A172 (cell line): ENCODE measurements at places on chromosomes 12 and 14. TPM values are rescaled to one million over a fixed set of nuclear protein-coding genes. Genes with fewer than 3 reads are reported as not detected.
A peak's percentile ranks its signal among the peaks of the same experiment; 100 is the strongest.

- DNase-seq = no peak
Measured at GRCh38 chr12:38610808-38611350, 294.3 kb downstream of the ALG10B start.

- DNase-seq = no peak
Measured at GRCh38 chr12:14442221-14442881, 76.9 kb downstream of the ATF7IP start.

- DNase-seq = no peak
Measured at GRCh38 chr12:21764950-21765349, 9.6 kb downstream of the KCNJ8 start.

DNA sequence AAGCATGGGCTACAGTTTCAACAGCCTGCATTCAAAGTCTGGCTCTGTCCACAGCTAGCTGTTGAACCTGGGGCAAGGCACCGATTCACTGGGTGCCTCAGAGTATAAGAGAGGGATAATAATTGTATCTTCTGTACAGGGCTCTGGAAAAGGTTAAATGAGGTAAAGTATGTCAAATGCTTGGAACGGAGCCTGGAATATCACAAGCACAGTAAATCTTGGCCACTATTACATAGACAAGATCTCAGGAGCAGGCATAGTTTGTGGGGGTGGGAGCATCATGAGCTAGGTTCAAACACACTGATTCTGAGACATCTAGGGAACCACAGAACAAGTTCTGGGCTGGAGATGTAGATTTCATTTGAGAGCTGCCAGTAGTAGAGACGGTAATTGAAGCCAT lies 203.7 kb upstream of the NUDT4 start:
- DNase-seq = peak; percentile 19

- DNase-seq = no peak
Measured at GRCh38 chr12:111122458-111122878, 202.1 kb upstream of the MYL2 start.

GRCh38 chr14:95151561-95151960 lies 5.8 kb downstream of the DICER1 start:
- no peak for DNase-seq

- DNase-seq = no peak
Measured at GRCh38 chr12:120199025-120199424, 1.9 kb downstream of the RPLP0 start.

- no peak for DNase-seq
Measured at GRCh38 chr14:101554991-101555668, 6.2 kb upstream of the DIO3 start.

DNA sequence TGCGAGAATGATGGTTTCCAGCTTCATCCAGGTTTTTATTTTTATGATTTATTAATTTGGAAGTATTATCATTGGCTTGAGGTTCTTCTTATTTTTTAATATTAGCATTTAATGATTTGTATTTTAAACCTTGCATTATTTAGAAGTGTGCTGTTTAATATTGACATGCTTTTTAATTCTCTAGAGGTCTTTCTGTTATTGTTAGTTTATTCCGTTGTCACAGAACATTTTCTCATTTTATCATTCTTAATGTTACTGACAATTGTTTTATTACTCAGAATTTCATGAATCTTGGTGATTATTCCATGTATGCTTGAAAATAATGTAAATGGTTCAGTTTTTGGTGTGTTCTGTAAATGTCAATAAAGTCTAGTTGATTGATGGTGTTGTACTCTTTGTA lies 463.5 kb upstream of the NOVA1 start:
- no peak for DNase-seq

- no peak for DNase-seq
Measured at GRCh38 chr14:105272623-105273022, 24.3 kb downstream of the BTBD6 start.

DNA sequence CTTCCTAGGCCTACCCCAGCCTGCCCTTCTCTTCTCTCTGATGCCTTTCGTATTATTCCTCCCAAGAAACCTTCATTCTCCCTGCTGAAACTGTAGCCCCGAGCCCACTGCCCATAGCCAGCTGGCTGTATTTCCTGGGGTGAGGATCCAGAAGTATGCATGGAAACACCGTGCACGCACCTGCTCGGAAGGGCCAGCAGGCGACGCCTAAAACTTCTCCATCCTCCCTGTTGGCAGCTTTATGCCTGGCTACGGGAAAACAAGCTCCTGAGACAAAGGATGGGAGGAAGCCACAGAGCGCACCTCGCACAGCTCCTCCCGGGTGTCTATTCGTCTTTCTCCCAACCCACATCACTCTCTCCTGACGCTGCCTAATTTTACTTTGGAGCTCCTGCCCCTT lies 69.0 kb upstream of the CAPRIN2 start:
- no peak for DNase-seq

DNA sequence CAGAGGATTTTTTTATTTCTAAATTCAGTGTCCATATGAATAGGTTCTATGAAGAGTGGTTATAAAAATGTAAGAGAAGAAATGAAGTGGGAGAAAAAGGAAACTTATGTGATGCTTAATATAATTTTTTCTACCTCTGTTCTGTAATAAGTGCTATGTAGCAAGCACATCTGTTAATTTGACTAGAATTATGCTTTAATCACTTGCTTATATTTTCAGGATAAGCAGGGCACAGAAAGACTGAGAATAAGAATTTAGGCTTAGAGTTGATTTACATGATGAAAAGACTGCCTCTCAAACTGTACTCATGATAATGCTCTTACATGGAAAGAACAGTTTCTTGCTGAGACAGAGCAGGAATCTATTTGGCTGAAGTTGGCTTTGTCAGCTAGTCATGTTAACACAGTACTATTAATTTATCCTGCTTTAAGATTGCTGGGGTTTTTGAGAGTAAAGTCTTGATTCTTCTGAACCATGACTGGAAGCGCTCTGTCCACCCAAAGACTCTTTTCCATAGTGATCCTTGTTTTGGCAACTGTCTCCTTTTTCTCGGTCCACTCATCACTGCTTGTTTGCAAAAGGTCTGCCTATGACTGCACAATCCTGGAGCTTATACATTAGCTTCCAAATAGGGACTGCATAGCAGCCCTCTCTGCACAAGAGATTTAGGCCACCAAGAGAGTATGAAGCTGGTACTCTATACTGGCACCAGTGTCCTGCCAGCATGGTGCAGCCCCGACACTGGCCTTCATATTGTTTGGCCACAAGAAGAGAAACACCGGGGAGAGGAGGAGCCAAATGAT lies 98.8 kb downstream of the AKAP6 start:
- no peak for DNase-seq

GRCh38 chr12:75840994-75841355 lies 190.6 kb downstream of the PHLDA1 start:
- DNase-seq = no peak

GRCh38 chr12:18224745-18225144 lies 36.6 kb upstream of the PIK3C2G start:
- DNase-seq = peak; percentile 36

GRCh38 chr14:95345032-95345431 lies 25.3 kb upstream of the CLMN start:
- no peak for DNase-seq

GRCh38 chr14:95496111-95496681 lies 20.3 kb downstream of the SYNE3 start:
- no peak for DNase-seq

GRCh38 chr12:51505360-51506105 lies 80.9 kb downstream of the SLC4A8 start:
- no peak for DNase-seq

DNA sequence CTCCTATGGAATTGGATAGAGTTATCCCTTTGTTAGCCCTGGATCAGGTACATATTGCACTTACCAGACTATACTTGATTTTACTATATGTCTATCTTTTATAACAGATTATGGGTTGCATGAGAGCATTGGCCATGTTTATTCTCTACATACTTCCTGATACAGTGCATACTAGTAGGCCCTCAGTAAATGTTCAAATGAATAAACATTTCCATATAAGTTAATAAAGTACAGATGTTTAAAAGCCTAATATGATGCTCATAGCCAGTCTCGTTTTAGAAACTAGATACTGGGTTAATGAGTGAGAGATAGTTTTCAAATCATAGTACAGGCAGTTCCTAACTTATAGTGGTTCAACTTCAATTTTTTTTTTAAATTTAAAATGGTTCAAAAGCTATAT lies 39.5 kb upstream of the TOMM20L start:
- DNase-seq = no peak

GRCh38 chr12:120496413-120497340 lies 764 bp downstream of the DYNLL1 start:
- DNase-seq = peak; percentile 14

GRCh38 chr12:125064492-125064891 lies 743 bp upstream of the AACS start:
- no peak for DNase-seq

GRCh38 chr12:18646286-18646890 lies 91.4 kb downstream of the PLCZ1 start:
- no peak for DNase-seq

- no peak for DNase-seq
Measured at GRCh38 chr14:71713451-71713850, 218.8 kb upstream of the RGS6 start.

DNA sequence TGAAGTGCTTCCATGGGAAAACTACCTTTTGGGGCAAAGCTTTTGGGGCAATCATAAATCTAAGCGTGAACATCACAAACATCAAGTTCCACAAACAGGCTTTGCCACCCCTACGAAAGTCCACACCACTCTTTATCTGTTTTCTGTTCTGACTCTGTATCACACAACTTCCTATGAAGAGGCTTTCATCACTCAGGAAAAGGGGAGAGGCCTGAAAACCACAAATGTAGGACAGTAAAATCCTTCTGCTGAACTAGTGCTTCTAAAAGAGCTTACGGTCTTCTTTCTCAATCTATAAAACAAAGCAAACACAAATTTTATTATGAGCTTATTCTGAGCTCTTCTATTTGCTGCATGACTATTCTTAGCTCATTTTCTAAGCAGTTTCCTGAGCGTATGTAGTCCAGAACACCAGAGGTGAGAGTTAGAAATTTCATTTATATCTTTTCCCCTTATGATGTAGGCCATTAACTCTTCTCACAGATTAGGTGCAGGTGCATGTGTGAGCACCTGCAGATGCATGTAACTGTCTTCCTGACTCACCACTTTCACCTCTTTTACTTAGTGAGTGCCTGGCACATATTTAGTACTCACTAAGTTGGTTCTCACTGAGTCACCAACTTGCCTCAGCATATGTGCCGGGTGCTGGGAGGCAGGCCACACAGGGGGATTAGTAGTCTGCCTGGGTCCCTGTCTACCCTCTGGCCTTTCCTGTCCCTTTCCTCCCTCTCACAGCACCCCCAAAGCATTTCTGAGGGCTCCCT lies 32.9 kb upstream of the SYCP3 start:
- no peak for DNase-seq

DNA sequence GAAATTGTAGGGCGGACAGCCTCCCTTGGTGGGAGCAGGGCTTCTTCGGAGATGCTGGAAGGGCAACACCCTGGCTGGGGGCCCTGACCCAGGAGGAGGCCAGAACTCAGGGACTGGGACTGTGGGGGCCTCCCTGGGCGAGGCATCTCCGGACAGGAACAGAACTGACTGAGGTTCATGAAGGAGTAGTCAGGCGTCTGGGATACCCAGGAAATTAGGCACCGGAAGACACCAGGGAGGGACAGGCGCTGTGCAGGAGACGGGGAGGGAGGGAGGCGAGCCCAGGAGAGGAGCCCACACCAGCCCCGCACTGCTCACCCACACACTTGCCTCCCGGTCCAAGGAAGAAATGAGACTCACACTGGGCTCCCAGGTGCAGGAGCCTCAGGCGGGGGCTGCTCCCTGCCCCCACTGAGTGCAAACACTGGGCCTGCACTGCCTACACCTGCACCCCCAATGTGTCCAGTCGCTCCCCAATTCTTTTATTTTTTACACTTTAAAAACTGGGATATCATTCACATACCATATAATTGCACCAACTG lies 262.6 kb upstream of the SFSWAP start:
- DNase-seq = no peak

GRCh38 chr12:19533567-19533966 lies 94.3 kb downstream of the AEBP2 start:
- DNase-seq = no peak

- peak; percentile 57 for DNase-seq
Measured at GRCh38 chr12:53180931-53181645, 363 bp upstream of the CSAD start.

DNA sequence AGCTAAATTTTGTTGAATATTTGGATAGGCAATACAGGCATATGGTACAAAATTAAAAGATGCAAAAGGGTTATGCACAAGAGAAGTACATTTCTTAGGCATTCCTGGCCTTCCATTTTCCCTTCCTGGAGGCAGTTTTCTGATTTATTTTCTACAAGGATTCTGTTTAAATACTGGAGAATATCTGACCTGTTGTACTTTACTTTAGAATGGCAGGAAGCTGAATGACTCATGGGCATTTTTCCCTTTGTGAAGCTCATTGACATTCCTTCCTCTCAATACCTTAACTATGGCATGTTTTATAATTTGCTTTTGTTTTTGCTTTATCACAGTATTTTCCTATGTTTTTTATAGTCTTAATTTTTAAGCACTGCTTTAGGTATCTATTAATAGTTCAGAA lies 62.7 kb downstream of the RCOR1 start:
- peak; percentile 47 for DNase-seq

DNA sequence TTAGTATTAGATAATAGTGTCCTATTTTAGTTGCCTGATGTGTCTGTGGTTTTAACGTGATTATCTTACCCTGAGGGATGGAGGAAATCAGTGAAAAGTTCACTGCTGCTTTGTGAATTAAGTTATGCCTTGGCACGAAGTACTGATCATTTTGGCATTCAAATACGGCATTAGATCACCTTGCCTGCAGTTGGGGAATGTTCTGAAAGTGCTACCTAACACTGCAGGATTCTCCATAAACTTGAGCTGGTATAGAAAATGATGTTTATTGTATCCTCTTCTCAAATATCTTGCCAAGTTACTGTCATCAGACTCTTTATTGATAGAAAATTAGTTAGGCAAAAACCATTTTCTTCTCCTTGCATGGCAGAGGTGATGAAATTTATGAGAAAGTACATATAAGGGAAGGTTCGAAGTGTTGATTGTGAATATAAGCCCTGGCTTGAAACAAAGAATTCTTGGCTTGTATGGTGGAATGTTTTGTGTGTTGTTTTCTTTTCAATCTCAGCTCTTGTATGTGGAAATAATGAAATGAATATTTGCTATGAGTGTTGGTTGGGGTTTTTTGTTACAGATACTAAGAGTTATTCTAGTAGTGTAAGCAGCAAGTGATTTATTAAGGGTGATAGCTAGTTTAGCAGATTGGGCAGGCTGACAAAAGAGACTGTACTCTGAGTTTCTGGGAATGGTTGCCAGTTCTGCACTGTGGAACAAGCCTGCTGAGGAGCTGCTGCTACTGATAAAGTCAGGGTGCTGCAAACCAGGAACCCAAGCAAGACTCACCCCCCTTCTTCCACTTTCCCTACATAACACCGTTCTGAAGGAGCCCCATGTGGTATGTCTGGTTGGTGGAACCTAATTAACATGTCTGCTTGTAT lies 448.3 kb downstream of the PCNX1 start:
- DNase-seq = no peak

Gene FNTB
- 7.4 and 9.0 TPM in 2 replicates for total RNA-seq

Gene ALDH2
- not detected in 2 replicates for total RNA-seq

Gene RFLNA
- not detected in 2 replicates for total RNA-seq

Gene PCNX4
- 81.3 and 97.5 TPM in 2 replicates for total RNA-seq

Gene MGST1
- 8.1 and 11.4 TPM in 2 replicates for total RNA-seq

Gene ADCY4
- total RNA-seq = 0.05 TPM in 1 of 2 replicates, not detected in the other

Gene AQP5
- total RNA-seq = 0.07 TPM in 1 of 2 replicates, not detected in the other

Gene A2M
- not detected in 2 replicates for total RNA-seq
